HL-60 (cell line): ENCODE measurements at places on chromosomes 13 and 19.

DNA sequence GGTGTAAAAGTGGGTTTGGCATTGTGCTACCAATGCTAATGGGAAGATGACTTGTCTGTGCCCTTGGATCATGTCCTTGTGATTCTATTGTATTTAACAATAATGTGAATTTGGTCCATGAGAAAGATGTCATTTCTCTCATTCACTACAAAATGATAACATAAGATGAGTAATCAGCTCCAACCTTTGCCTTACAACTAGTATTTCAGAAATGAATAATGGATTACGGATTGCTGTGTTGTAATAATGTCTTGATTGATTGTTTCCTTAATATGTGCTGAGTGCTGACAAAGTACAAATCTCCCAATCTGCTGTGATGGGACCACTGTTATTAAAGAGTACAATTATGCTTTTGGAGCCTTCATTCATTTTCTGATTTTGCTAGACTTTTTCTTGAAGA, 375.0 kb downstream of the PCDH9 start:
- no peak for DNase-seq

DNA sequence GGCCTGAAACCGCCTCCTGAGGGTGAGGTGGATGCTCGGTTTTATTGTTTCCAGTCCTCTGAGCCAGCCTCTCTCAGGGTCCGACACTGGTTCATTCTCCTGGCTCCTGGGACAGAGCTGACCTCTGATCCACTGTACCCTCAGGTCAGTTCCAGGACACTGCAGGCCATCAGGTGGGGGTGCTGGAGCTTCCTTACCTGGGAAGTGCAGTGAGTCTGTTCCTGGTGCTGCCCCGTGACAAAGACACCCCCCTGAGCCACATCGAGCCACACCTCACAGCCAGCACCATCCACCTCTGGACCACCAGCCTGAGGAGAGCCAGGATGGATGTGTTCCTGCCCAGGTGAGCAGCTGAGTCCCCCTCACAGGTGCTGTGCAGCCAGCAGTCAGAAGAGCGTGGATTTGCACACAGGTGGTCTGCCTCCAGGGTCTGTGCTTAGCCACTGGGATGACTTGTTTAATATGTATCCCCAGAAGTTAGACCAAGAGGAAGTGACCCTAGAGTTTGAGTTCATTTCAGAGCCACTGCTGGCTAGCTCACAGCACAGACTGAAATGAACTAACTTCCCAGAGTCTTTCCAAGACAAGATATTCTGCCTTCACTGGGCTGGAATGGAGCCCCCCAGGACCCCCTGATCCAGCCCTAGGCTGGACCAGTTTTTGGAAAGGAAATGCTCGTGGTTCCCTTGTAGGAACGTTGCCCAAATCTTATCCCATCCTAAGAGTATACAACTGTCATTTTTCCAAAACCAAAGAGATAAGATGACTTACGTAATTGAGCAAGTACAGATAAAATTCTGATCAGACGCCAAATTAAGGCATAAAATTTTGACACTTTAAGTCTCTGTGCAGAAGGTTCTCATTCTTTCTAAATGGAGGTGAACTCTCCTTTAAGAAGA, 8.8 kb downstream of the SERPINE3 start:
- no peak for DNase-seq

- DNase-seq, result peak; percentile 76
Observed at GRCh38 chr19:33394006-33394722, 20.7 kb downstream of the CEBPG start.

DNA sequence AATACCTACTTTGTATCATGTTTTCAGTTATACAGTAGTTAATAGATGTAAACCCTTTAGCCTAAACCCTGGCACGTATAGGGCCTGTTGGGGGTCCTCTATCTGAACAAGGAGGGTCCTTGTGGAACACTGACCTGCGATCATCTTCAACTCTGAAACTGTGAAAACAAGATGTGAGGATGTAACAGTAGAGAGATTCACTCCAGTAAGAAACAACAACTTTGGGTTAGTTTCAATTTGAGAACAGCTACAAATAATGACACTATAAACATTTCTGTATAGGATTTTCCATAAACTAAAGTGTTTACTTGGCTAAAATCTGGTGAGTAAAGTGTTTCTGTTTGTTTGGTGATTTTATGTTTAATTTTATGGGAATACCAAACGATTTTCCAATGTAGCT, 2.1 kb downstream of the CLC start:
- no peak for DNase-seq

- DNase-seq, result no peak
Observed at GRCh38 chr19:45674946-45675345, 6.9 kb downstream of the GIPR start.
